ENCODE measurements at places on chromosomes 11 and 22.

GRCh38 chr11:107682171-107682570, 29.7 kb downstream of the SLN start:
- no peak for DNase-seq

- no peak for DNase-seq
Observed at GRCh38 chr11:119047205-119047604, 9.8 kb downstream of the HYOU1 start.

- DNase-seq: no peak
Observed at GRCh38 chr11:77141034-77141433, 13.0 kb downstream of the MYO7A start.

- no peak for DNase-seq
Observed at GRCh38 chr11:15826826-15827225, 529.5 kb downstream of the SOX6 start.

DNA sequence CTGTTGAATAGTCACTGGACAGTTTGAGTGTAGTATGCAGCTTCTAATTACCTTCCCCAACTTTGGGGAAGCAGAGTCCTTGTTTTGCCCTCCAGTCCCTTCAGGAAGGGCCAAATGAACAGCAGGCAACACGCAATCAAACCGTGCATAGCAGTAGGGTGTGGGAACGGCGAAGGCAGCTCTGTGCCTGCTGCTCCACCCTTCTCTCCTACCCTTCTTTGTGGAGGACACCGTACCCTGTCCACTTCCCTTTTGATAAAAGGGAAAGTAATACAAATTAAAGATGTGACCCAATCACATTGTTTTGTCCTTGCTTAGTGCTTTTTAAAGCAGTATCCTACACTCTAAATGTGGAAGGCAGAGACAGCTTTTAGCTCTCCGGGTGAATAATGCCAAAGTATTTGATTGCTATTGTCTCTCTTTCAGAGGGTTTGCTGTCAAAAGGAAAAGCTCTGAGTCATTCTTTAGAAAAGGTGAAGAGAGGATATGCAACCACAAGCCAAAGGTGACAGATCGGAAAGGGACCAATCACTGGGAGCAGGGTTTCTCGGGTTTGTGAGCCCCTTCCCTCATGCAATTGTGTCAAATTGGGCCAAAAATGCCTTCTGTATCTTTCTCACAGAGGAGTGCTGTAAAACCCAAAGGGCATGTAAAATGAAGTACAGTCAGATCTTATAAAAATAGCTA, 407.3 kb upstream of the CCDC90B start:
- no peak for DNase-seq

DNA sequence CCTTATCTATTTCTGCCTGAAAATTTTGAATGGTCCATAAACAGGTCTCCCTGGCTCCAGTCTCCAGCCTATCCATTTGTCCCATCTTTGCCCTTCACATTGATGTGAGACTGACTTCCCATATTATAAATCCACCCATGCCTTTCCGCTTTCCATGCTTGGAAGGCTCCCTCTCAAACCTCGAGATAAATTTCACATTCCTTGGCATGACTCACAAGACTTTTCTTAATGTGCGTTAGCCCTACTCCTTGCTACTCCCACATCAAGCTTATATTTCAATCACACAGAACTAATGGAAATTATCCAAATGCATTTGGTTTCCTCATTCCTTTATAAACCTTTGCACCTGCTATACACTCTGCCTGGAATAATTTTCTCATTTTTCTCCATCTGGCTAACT, 163.7 kb upstream of the NTM start:
- DNase-seq: no peak

- DNase-seq: no peak
Observed at GRCh38 chr11:106276859-106277436, 199.5 kb downstream of the AASDHPPT start.

DNA sequence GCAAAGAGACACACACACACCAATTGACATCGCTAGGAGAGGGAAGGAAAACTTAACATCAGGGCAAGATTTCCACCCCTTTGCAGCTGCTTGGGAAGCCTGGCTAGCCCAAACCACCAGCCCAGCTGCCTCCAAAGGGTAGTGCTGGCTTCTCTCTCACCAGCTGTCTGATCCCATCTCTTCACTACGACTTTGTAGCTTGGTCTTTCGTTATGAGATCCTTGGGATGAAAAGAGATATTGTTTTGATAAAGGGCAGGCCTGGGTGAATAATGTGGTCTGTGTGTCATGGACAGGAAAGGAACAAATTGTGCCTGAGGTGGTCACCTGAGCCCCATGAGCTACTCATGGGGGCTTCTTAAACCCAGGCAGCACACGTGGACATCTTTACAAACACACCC, 101.9 kb downstream of the ARL14EP start:
- DNase-seq: no peak

DNA sequence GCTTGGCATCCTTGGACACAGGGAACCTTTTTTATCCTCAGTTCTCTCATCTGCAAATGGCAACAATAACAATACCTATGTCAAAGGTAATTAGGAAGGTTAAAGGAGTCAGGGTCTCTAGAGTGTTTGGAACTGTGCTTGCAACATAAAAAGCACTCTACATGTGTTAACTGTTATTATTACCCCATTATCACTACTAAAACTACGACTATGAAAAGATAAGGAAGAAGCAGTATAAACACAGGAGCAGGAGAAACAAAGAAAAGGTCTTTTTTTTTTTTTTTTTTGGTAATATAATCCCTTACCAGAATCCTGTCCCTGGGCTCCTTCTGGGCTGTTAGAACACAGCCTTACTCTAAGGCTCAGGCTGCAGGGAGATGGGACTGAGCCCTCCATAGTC, 348.2 kb downstream of the CADM1 start:
- DNase-seq: no peak

GRCh38 chr22:20979243-20979809, 2.8 kb upstream of the LZTR1 start:
- peak; percentile 50 for DNase-seq

DNA sequence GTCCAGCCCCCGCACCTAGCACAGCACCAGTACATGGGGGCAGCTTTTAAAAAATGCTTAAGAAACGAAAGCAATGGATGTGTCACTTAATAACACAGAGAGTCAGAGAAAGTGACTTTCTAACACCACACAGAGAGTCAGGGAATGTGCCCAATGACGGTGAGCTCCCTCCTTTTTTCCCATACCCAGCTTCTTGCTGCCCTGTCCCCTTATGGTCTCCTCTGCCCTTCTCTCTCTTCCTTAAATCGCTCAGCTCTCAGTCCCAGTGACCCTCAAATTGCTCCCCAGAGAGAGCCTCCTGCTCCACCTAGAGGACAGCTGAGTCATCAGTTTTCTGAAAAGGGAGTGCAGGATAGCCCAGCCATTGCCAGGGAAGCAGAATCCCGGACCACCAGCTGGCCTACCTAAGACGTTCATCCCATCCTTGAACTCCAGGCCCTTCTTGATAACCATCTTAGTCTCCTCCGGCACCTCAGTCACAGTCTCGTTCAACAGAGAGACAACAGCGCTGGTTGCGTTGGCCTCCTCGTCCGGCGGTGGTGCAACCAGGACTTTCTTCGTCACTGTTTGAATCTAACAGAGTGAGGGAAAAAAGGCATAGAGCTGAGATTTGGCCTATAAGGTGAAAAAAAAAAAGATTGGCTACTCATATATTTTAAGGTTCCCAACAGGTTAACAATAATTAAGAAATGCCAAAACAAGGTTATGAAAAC, 113.5 kb downstream of the SLC1A2 start:
- DNase-seq: peak; percentile 32

DNA sequence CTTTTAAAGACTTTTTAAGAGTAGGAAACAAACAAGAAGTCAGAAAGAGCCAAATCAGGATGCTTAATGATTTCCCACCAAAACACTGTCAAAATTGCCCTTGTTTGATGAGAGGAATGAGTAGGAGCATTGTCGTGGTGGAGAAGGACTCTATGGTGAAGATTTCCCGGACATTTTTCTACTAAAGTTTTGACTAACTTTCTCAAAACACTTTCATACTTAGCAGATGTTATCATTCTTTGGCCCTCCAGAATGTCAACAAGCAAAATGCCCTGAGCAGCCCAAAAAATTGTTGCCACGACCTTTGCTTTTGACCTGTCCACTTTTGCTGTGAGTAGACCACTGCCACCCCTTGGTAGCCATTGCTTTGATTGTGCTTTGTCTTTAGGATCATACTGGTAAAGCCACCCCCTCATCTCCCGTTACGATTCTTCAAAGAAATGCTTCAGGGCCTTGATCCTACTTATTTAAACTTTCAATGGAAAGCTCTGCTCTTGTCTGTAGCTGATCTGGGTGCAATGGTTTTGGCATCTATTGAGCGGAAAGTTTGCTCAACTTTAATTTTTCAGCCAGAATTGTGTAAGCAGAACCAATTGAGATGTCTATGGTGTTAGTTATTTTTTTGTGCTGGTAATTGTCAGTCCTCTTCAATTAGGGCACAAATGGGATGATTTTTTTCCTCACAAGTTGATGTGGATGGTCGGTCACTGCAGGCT, 67.2 kb downstream of the ADM start:
- no peak for DNase-seq

- DNase-seq: no peak
Observed at GRCh38 chr11:121649798-121650197, 197.0 kb upstream of the SORL1-AS1 start.

GRCh38 chr22:25051983-25052710, 99.6 kb downstream of the KIAA1671 start:
- DNase-seq: no peak

- peak; percentile 49 for DNase-seq
Observed at GRCh38 chr11:78203184-78203583, 14.5 kb downstream of the USP35 start.

DNA sequence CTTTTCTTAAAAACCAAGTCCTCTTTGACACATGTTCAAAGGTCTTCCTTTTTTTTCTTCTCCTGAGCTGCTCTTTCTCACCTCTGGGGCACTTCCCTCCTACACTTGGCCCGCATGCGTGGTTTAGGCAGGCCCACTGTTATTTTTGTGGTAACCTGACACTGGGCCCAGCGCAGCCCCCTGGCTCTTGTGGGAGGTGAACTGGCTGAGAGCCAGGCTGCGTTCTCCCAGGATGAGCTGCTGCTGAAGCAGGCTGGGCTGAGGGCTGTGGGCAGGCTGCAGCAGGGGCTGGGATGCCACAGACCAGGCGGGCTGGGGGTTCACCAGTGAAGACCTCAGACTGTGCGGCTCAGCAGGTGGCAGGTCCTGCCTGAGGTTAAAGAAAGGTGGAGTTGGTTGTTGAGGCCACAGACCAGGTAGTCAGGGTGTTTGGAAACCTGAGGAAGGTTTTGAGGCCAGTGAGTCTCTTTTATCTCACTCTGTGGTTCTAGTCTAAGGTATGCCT, 72.4 kb downstream of the TEAD1 start:
- DNase-seq: no peak

DNA sequence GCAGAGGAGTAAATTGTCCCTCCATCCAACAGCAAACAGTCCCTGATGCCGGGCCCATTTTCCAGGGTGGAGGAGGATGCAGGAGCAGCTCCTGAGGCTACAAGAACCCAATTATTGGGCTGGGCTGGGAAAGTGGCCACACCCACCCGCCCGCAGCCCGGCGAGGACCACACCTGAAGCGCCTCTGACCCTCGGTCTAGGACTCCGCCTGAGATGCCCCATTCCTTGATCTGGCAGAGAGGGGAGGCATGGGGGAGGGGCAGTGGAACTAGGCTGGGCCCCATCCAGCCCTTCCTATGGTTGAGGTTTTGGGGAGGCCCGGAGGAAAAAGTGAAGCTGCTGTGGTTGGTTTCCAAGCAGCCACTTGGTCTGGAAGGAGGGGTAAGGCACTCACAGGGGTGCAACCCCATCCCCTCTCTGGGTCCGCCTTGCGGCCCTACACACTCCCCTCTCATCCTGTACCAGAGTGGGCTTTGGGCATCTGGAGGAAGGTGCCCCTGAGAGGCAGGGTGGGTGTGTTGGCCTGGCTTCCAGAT, 2.4 kb upstream of the LGALS1 start:
- no peak for DNase-seq

- DNase-seq: no peak
Observed at GRCh38 chr11:14386081-14386480, 27.1 kb upstream of the RRAS2 start.

- no peak for DNase-seq
Observed at GRCh38 chr11:65492637-65493366, 6.0 kb upstream of the MALAT1 start.

GRCh38 chr22:25919452-25919851, 177.5 kb downstream of the MYO18B start:
- no peak for DNase-seq

DNA sequence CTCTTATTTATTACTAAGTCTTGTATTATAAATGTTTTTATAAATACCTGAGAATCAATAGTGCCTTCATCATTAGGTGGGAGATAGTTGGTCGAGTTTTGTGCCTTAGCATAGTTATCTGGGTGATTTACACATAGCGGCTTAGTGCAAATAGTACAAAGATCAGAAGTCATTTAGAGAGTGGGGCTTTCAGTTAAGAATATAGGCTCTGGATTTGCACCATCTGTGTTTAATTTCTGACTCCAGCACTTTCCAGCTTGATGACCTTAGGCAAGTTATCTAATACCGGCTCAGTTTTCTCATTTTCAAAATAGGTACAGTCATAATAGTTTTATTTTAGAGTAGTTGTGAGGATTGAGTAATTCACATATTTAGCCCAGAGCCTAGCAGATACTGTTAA, 26.4 kb downstream of the PDE3B start:
- DNase-seq: no peak

GRCh38 chr11:57597916-57598830, 688 bp downstream of the SERPING1 start:
- no peak for DNase-seq

DNA sequence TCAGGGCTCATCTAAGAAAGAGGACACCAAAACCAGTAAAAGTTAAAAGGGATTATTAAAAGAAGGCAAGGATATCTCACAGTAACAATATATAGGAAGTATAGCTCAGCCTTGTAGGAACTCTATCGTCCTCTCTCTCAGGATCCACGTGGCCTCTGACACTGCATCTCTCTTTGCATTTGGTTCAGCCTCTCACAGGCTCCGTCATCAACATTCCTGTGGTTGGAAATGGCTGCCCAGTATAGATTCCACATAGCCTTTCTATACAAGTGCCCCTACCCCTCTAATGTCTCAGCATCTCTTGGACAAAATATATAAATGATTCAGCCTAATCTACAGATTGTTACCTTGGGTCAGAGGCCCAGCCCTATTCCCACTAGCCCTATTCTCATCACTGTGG, 101.3 kb upstream of the DBX1 start:
- no peak for DNase-seq

GRCh38 chr11:954392-955153, 28.9 kb downstream of the AP2A2 start:
- DNase-seq: no peak

GRCh38 chr11:79663017-79663416, 222.2 kb upstream of the TENM4 start:
- no peak for DNase-seq

GRCh38 chr11:45921561-45922424, 663 bp upstream of the LARGE2 start:
- DNase-seq: no peak

All from CD4-positive, CD25-positive, alpha-beta regulatory T cell (primary cell).